Thyroid gland (tissue), 4 donors: ENCODE measurements at places on chromosomes 6 and 20. TPM values are rescaled to one million over a fixed set of nuclear protein-coding genes. Genes with fewer than 3 reads are reported as not detected.

The FRK gene
- total RNA-seq: 2.5 TPM

The TTPAL gene
- total RNA-seq: 14.2 TPM

The ADAM33 gene
- total RNA-seq: 24.5 TPM

The GPR6 gene
- not detected for total RNA-seq

The SOX18 gene
- total RNA-seq: 9.9 TPM

DNA sequence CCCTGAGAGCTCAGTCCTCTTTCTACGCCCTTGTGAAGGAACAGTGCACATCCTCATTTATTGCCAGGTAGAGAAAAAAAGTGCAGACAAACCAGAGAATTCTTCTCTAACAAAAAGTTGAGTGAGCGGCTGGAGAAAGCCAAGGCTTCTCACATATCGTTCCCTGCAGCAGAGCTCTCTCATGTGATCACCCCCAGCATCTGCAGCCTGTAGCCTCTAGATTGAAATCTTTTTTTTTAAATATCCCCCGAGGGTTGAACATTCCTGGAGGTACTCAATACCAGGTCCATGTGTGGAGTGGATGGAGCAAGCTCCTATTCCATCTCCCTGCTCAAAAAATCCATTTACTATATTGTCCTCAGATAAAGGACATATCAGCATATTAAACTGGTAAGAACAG, 22.9 kb upstream of the ZNF133 start:
- no peak overlapping the region for H3K27ac ChIP-seq
- H3K36me3 ChIP-seq: no peaks in the 10 kb centered on the region
- no peaks in the 10 kb centered on the region for H3K27me3 ChIP-seq
- no peaks in the 10 kb centered on the region for H3K4me1 ChIP-seq
- H3K4me3 ChIP-seq: no peak overlapping the region

DNA sequence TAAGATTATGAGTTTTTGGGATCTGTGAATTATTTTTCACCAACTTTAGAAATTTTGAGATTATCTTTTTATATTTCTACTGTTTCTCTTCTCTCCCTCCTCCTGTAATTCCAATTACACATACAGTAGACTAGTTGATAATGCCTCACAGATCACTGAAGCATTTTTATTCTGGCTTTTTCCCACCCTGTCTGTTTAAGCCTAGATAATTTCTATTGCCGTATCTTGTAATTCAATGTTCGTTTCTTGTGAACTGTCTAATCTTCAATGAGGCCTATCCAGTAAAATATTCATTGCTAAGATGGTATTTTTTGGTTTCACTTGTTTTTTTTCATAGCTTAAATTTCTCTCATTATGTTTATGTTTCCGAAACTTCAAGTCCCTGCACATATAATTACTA, 12.0 kb downstream of the MDN1 start:
- H3K27me3 ChIP-seq: no peaks in the 10 kb centered on the region
- no peak for DNase-seq
- H3K27ac ChIP-seq: no peak overlapping the region
- no peaks in the 10 kb centered on the region for H3K36me3 ChIP-seq
- no peaks in the 10 kb centered on the region for H3K4me1 ChIP-seq
- H3K4me3 ChIP-seq: no peak overlapping the region

GRCh38 chr6:5180636-5181035, 80.1 kb downstream of the LYRM4 start:
- no peaks in the 10 kb centered on the region for H3K27me3 ChIP-seq
- no peaks in the 10 kb centered on the region for H3K4me1 ChIP-seq
- no peak overlapping the region for H3K27ac ChIP-seq
- no peak overlapping the region for H3K4me3 ChIP-seq
- no peak for DNase-seq

GRCh38 chr6:134446218-134446848, 128.4 kb upstream of the SGK1 start:
- H3K36me3 ChIP-seq: no peaks in the 10 kb centered on the region
- no peak overlapping the region for H3K4me3 ChIP-seq
- peak overlapping the region; percentile 61 for H3K27ac ChIP-seq

DNA sequence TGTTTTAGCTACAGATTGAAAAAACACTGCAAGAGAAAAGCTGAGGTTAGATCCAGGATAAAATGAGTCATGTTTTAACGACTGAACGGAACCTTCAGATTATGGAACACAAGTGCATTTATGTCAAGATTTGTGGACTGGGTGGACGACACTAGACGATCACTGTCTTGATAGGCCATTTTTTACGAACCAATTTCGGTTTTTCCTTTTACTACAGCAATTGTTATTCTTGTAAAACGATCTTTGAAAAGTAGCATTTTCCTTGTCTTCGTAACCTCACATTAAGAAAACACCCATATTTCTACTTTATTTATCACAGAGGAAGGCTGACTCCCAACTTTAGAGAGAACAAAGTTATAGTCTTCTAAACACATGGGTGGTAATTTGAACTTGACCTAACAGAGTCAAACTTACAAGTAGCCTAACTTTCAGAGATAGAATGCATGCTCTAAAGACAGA, 294.2 kb upstream of the TCF21 start:
- no peaks in the 10 kb centered on the region for H3K36me3 ChIP-seq
- H3K27ac ChIP-seq: no peak overlapping the region
- no peak overlapping the region for H3K4me3 ChIP-seq
- no peaks in the 10 kb centered on the region for H3K4me1 ChIP-seq
- DNase-seq: no peak
- no peaks in the 10 kb centered on the region for H3K27me3 ChIP-seq
